Activated CD8-positive, alpha-beta memory T cell treated with anti-CD3 and anti-CD28 coated beads, Interleukin-2, amount 50 U/mL, for 4 hours (primary cell): ENCODE measurements at places on chromosomes 11 and 22.

GRCh38 chr11:45384711-45385241 is 98.6 kb upstream of the SYT13 start:
- no peak for DNase-seq

DNA sequence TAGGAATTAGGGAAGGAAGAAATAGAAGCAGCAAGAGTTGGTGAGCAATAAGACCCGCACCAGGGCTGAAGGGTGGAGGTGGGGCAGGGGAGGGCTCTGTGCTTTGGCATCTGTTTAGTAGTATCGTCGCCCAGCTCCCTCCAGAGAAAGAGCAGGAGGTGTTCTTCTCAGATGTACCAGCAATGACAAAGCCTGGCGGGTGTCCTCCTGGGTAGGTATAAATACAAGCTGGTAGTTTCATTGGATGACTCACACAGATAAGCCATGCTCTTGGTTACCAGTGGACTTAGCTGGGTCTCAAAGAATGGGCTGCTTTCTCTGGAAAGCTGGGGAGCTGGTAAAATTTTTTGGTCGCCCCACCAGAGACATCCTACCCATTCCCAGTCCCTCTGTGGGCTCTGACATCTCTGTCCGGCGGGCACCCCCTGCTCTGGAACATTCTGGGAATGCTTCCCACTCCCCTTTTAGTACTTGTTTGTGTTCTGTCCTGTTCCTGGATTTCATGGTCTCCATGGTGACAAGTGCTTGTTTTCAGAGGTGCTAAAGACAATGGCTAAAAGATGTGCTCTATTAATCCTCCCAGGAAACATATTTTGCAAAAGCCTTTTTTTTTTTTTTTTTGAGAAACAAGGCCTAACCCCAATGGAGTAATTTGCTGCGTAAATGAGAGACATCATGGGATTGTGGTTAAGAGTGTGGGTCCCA is 15.4 kb upstream of the TUBA8 start:
- DNase-seq: no peak

DNA sequence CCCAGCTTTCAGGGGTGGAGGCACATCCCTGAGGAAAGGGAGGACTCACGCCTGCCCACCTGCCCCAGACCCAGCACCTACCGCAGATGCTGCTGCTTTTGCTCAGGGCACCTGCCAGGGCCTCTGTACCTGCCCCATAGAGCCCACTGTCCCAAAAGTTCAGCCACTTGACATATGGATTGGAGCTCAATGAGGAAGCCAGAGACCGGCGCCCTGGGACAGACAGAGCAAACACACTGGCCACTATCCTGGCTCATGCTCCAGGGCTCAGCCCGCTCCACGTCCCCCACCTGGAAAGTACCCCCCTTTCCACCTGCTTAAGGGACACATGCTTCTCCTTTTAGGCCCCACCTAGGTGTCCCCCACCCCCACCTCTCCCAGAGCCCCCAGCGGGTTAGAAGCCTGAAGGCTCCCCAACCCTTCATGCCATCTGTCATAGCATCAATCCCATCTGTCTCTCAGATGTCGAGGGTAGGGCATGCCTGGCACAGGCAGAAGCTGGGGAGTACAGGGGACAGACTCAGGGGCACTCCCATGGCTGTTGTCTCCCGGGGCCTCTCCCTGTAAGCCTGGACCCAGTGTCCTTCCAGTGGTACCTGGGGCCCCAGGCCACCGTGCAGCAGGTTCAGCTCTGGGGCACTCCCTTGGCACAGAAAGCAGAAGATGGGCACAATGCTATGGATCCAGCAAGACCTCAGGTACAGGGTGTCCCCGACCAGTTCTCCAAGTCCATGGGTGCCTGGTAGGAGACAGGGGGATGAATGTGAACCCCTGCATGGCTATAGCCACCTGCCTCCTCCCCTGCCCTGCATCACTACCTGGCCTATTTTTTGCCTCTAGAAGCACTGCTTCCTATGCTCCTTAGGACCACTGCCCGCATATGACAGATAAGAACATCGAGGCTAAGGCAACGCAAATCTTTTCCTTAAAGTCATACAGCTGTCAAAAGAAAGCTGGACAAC is 2.2 kb upstream of the P2RX6 start:
- DNase-seq: no peak

- no peak for DNase-seq
These were observed 4.9 kb upstream of the TMPRSS5 start for GRCh38 chr11:113710989-113711388.

DNA sequence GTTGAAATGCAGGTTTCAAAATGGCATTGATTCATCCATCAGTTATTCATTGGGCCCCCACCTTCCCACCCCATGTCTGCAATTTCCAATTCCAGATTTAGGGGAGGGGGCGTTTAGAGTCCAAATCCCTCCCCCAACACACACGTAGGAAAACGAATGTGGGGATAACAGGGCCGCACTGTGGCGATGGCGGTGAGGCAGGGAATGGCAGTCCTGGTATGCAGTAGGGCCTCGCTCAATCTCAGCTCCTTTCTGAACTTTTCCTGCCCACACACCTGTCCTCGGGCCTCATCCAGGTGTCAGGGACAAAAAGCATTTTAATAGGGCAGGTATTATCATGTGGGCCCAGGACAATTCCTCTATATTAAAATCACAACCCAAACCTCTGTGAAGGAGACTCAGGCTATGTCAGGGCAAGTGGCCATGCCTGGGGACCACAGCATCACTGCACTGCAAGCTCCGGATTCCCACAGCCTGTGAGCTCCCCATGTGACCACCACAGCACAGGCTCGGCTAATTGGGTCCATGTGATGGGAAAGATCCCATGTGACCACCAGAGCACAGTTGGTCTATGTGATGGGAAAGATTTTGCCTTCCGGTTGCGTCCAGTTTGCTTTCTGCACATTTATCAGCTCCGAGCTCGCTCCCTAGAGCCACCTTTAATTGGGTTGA is 44.5 kb downstream of the RTL6 start:
- no peak for DNase-seq

DNA sequence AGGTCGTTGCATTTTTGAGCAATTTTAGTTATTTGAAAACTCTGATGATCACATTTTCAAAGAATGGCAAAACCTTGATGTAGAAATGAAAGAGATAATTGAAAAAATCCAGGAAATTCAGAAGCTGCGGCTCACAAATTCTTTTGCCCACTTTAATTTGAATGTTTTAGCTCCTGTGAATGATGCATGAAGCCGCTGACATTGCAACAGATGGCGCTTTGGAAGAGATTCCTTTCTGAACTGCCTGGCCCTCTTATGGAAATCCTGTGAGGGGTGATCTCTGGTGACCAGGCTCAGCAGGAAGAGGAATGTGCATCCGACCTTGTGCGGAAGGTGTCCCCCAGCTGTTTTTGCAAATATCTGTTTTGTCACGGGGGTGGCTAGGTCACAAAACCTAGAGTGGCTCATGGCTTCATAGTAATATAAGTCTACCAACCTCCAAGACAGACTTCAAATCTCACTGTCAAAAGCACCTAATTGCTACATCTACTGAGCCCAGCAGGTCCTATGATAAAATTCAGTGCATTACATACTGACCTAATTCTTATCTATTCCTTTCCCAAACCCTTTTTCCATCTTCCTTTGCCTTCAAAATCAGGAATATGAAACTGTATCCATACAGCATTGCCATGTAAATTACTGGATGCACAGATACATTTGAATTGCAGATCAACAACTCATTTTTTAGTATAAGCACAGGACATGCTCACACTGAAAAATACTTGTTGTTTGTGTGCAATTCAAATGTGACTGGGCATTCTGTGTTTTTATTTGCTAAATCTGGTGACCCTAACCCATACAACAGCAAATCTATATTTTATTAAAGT is 412.7 kb downstream of the ETS1 start:
- DNase-seq: no peak

- no peak for DNase-seq
These were observed 308.8 kb downstream of the TBC1D22A start for GRCh38 chr22:47071078-47071806.

DNA sequence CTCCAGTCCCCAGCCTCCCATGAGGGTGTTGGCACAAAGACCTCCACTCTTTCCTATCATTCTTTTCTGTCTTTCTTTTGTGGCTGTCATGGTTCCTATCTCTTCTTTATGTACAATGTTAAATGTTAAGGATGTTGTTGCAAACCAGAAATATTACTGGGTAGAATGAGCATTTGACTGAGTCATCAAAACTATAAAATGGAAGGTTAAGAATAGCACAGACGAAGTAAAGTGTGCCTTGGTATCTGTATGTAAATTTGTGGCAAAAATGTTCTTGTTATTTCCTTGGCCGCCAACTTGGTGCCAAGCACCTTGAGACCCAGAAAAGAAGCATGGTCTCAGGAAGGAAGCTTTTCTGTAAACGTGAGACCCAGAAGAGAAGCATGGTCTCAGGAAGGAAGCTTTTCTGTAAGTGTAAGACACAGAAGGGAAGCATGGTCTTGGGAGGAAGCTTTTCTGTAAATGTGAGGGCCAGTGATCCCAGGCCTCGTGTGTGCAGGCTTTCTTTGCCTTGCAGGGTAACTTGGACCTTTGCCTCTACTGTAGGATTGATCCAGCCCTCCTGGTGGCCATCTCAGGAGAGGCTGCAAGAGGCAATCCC is 6.7 kb upstream of the PKP3 start:
- DNase-seq: no peak

DNA sequence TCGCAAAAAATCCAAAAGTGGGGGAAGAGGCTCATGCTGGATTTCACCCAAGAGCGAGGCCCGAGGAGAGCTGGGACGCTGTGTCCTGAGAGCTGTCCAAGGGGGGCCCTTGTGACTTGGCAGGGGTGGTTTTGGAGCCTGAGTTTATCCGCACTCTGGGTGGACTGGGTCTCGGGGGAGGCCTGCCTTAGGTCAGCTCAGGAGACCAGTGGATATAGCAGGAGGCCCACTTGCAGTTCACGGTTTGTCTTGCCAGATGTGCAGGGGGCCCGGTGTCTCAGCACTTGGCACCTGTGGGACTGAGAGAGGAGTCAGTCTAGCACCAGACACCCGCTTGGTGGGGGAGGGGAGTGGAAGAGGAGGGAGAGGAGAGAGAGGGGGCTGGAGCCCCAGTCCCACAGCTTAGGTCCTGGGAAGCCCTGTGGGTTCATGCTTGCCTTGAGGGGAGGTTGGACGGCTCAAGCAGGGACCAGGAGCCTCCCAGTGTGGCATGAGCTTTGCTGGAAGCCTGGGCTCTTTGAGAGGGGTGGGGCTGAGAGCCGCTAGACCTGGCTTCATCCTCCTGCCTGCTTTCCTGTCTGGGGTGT is 33.4 kb downstream of the PARVB start:
- DNase-seq: no peak

DNA sequence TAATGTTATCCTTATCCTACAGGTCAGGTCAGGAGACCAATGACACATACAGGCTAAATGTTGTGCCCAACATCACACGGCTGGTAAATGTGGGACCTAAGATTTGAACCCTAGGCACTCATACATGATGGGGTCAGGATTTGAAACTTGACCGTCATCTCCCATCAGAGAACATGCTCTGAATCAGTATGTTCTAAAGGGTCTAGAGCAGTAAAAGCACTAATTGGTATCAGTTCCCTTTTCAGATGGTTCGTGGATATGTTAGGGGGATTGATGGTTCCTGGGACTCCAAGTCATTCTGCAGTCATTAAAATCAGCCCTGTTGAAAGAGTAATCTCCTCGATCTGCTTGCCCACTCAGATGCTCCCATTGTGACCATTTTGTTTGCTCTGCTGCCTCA is 65.5 kb downstream of the BMAL1 start:
- DNase-seq: no peak

DNA sequence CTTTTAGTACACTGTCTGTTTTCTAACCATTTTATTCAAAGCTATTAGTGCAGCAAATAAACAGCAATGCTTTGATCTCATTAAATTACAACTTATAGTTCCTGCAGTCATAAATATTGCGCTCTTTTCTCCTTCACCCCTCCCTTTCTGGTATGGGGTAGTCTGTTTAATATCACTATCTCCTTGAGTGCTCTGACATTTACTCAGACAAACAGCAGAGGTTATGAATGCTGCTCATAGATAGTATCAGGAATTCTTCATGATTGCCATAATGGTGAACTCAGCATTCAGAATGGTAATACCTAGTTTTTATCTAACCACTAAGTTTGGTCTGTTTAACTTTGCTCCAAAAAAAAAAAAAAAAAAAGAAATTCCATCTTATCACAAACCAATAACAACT is 87.4 kb downstream of the EIF3M start:
- no peak for DNase-seq

GRCh38 chr22:17120711-17121232 is 388 bp downstream of the TMEM121B start:
- DNase-seq: peak; percentile 41

GRCh38 chr11:16993495-16993894 is 20.7 kb downstream of the PLEKHA7 start:
- no peak for DNase-seq

- no peak for DNase-seq
These were observed 156.8 kb downstream of the C11orf91 start for GRCh38 chr11:33543823-33544222.

- no peak for DNase-seq
These were observed 78.3 kb downstream of the RPL27A start for GRCh38 chr11:8760896-8761295.

DNA sequence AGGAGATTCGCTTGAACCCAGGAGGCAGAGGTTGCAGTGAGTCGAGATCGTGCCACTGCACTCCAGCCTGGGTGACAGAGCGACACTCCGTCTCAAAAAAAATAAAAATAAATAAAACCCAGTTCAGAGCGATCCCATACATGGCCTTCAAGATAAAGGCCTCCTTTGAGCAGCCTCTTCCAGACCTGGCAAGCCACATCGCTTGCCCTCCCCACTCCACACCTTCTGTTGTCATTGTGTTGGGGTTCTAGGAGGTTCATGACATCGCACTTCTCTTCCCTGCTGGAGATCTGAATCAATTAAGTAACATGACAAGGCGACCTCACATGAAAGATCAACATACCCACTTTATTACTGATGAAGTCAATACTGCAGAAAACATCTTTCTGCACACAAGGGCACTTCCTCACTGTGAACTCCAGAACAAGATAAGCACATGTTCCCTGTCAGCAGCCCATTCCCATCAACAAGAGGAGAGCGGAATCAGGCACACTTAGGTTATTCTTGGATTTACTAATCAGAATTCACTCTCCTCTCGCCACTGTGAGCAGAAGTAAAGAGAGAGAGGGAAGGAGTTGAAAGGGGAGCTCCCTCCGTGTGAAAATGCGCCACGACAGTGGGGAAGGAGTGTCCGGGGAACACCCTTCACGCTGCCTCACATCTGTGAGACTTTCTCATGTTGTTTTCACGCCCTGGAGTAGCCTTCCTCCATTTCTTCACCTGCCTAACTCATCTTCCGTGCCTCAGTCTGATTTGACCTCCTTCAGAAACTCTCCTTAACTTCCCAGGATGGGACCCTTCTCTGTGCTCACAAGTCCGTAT is 38.3 kb downstream of the SC5D start:
- DNase-seq: no peak

DNA sequence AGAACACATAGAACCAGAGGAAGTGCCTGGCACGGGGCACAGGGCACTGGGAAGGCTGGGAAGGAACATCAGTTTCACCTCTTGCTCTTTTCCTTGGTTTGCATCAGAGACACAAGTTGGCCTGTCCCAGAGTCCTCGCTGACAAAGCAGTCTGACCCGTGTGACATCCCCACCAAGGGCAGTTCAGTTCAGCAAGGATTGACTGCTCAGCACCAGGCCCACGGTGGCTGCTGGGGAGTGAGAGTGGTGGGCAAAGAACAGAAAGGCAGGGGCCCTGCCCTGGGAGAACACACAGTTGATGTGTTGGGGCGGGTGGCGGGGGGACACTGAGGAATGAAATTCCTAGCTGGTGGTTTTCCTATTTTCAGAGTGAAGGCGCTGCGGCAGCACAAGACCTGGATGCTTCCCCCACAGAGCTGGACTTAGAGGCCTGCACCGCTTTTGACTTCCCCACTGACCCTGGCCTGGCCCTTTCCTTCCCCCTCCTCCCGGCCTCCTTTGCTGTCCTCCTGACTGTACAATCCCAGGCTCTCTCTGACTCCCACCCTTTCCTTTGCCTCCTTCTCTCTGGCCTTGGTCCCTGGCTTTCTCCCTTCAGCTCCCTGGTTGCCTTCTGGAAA is 2.2 kb upstream of the TMPRSS13 start:
- no peak for DNase-seq
